Thoracic aorta (tissue), 2 donors: ENCODE measurements at places on chromosomes 2 and 18. TPM values are rescaled to one million over a fixed set of nuclear protein-coding genes. Genes with fewer than 3 reads are reported as not detected.

DNA sequence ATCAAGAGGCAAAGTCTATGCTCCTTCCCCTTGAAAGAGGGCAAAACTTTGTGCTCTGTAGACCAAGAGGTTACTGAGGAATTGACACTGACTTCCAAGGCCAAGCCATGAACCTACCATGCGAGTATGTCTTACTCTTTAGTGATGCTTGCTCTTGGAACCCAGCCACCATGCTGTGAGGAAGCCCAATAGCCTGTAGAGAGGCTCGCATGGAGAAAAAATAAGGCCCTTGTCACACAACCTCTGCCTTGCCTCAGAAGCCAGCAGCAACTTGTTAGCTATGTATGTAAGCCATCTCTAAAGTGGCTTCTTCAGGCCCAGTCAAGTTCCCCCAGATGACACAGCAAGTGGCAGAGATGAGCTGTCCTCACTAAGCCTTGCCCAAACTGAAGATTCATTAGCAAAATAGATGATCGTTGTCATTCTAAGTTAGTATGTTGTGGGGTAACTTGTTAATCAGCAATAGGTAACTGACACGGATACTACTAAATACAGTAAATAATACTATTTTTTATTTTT lies 66.1 kb upstream of the RGPD5 start:
- H3K27me3 ChIP-seq = no peaks in the 10 kb centered on the region
- no peak for DNase-seq
- no peak overlapping the region for H3K4me3 ChIP-seq

- DNase-seq = no peak
- no peaks in the 10 kb centered on the region for H3K36me3 ChIP-seq
- H3K4me1 ChIP-seq = peaks cover 11% of the 10 kb centered on the region
These were observed 41.3 kb downstream of the RHOB start for GRCh38 chr2:20488201-20488641.

- no peaks in the 10 kb centered on the region for H3K36me3 ChIP-seq
- H3K4me1 ChIP-seq = peaks cover 60% of the 10 kb centered on the region
- peak; percentile 40 for DNase-seq
- H3K4me3 ChIP-seq = peak overlapping the region; percentile 32
These were observed 3.9 kb downstream of the ANKRD44 start for GRCh38 chr2:197306696-197307040.

DNA sequence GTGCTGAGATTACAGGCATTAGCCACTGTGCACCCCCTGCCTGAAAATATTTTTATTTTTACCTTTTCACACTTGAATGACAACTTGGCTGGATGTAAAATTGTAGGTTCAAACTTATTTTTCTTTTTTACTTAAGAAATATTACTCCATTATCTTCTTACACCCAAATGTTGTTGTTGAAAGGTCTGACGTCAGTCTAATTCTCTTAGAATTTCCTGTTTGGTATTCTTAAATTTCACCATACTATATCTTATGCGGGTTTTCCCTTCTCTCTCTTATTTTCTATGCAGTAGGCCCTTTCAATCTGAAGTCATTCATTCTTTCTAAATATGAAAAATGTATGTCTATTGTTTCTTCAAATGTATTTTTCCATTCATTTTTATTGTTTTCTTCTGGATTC lies 29.1 kb upstream of the RAB11FIP5 start:
- H3K4me1 ChIP-seq = no peaks in the 10 kb centered on the region
- no peaks in the 10 kb centered on the region for H3K36me3 ChIP-seq

DNA sequence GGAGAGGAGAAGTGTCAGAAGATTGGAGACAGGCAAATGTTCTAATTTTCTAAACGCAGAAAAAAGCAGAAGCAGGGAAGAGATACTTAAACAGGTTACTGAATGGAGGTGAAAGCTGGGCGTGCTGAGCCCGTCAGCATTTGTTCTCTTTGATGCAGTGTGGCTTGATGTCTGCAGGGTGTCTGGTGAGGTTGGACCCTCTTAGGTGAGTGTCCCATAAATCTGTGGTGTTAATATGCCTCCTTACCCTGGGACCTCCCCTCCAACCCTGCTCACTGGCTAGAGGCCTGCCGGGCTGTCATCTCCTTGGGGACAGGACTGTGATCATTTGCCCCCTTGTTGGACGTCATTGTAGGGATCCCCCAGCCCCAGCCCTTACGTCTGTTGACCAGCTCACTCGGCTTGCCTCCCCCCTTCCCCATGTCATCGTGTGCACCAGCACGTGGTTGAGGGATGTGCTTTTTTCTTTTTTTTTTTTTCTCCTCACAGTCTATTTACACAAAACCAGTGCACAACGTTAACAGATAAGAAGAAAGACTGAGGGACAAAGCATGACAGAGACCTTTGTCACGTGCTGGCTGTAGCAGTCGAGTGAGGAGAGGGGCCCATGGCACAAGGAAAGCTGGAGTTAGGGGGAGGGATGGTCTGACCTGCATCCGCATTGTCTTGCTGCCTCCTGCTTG lies 56.4 kb downstream of the NCK2 start:
- H3K36me3 ChIP-seq = no peaks in the 10 kb centered on the region
- DNase-seq = no peak
- H3K4me1 ChIP-seq = peaks cover 59% of the 10 kb centered on the region
- no peaks in the 10 kb centered on the region for H3K27me3 ChIP-seq
- no peak overlapping the region for H3K27ac ChIP-seq
- no peak overlapping the region for H3K4me3 ChIP-seq

GRCh38 chr2:34025196-34025595 lies 426.1 kb upstream of the FAM98A start:
- no peak for DNase-seq
- no peaks in the 10 kb centered on the region for H3K4me1 ChIP-seq
- H3K36me3 ChIP-seq = no peaks in the 10 kb centered on the region
- no peak overlapping the region for H3K27ac ChIP-seq
- H3K4me3 ChIP-seq = no peak overlapping the region
- no peaks in the 10 kb centered on the region for H3K27me3 ChIP-seq

- DNase-seq = no peak
- H3K27ac ChIP-seq = no peak overlapping the region
- H3K4me3 ChIP-seq = no peak overlapping the region
- H3K27me3 ChIP-seq = no peaks in the 10 kb centered on the region
- H3K36me3 ChIP-seq = peaks cover 6% of the 10 kb centered on the region
These were observed 17.4 kb upstream of the TP53I3 start for GRCh38 chr2:24101992-24102391.

DNA sequence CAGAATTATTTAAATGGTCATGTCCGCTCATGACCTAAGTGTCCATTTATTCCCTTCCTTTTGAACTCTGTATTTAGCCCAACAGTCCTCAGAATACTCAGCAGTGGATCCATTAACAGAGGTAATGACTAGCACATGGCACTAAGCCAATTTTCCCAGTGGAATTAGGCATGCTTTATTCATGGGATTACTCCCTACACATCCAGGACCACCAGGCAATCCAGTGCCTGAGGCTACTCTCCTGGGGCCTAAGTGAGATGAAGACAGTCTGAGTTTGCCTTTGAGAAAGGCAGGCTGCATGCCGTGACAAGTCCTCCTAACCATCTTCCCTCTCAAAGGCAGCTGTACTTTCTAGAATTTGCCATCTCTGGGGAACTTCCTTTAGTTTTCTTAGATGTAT lies 128.6 kb downstream of the SPOPL start:
- no peaks in the 10 kb centered on the region for H3K27me3 ChIP-seq
- DNase-seq = no peak
- H3K36me3 ChIP-seq = no peaks in the 10 kb centered on the region
- no peak overlapping the region for H3K27ac ChIP-seq
- no peaks in the 10 kb centered on the region for H3K4me1 ChIP-seq

GRCh38 chr2:20326163-20326780 lies 24.4 kb downstream of the PUM2 start:
- H3K4me3 ChIP-seq = no peak overlapping the region
- no peak for DNase-seq
- H3K27ac ChIP-seq = no peak overlapping the region

DNA sequence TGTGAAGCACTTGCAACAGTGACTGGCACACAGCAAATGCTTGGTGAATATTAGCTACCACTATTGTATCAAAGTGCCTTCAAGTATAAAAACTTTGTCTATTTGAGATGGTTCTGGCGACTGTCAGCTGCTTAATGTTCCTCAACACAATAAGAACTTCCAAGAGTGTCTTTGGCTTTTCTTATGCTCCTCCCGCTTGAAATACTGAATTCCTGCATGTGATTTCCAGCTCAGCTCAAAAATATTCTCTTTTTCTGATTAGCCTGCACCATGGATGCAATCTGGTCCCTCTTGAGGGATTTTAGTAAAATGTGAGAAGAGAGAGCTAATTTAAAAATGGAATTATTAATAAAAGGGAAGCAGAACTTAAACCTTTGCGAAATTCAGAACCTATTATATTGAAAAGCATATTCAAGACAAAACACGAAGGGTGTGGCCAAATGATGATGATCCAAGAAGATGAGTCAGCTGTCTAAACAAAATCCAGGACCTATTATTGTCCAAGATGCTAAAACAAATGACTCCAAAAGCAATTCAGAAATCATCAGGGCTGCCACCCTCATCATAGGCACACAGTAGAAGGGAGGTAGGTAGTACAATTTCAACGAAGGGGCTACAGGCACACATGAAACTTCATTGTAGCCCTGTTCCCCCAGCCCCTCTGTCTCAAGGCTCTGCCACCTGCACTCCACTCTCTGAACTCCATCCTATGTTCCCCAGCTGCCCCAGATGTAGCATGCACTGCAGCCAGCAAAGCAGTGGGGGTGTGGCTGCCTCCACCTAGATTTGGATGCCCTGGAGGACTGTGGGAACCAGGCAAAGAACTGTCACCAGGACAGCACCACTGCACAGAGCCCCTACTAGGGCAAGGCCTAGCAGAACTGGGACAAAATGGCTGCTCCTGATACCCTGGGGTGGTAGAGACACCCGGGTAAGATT lies 190.1 kb downstream of the ZNF385B start:
- H3K27ac ChIP-seq = no peak overlapping the region
- H3K4me1 ChIP-seq = peaks cover under 1% of the 10 kb centered on the region
- DNase-seq = no peak
- H3K4me3 ChIP-seq = no peak overlapping the region
- H3K27me3 ChIP-seq = no peaks in the 10 kb centered on the region

DNA sequence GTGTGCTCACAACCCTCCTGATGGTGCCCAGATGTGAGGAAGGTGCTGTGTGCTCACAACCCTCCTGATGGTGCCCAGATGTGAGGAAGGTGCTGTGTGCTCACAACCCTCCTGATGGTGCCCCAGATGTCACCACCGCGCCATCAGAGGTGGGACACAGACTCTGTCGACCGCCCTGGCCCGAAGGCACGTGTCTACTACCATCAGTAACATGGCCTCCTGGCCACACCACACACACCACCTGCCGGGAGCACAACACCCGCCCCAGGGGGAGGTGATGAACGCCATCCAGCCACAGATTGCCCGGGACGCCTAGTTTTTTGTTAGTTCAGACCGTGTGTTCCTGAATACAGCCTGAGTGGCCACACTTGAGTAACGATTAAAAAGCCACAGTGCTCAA lies 24.5 kb downstream of the HDAC4 start:
- no peaks in the 10 kb centered on the region for H3K27me3 ChIP-seq
- no peak overlapping the region for H3K4me3 ChIP-seq
- H3K27ac ChIP-seq = no peak overlapping the region
- no peak for DNase-seq
- H3K36me3 ChIP-seq = no peaks in the 10 kb centered on the region

- no peak overlapping the region for H3K27ac ChIP-seq
- H3K27me3 ChIP-seq = no peaks in the 10 kb centered on the region
- no peak for DNase-seq
- H3K4me3 ChIP-seq = no peak overlapping the region
- no peaks in the 10 kb centered on the region for H3K4me1 ChIP-seq
These were observed 29.1 kb downstream of the UXS1 start for GRCh38 chr2:106165029-106165428.

DNA sequence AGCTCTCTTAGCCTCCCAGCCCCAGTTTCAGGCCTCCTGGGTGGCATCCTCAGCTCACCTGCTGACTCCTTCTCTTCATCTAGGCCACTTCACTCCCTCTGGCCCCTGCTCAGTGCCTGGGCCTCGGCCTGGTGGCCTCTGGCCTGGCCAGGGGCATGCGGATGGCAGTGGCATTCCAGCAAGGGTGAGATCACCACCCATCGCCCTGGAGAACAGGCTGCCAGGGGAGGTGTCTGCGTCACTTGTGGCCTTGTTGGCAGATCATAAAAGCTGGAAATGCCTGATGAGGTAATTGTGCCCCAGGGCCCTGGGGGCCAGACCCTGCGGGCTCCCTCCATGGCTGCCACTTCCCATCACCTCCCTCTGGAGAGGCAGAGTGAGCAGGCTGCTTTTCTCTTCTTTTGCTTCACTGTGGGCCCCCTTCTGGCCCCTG lies 72.5 kb upstream of the SMAD2 start:
- no peaks in the 10 kb centered on the region for H3K36me3 ChIP-seq
- H3K4me1 ChIP-seq = peaks cover 4% of the 10 kb centered on the region
- DNase-seq = peak; percentile 43
- peak overlapping the region; percentile 42 for H3K27ac ChIP-seq
- H3K4me3 ChIP-seq = no peak overlapping the region
- H3K27me3 ChIP-seq = no peaks in the 10 kb centered on the region

DNA sequence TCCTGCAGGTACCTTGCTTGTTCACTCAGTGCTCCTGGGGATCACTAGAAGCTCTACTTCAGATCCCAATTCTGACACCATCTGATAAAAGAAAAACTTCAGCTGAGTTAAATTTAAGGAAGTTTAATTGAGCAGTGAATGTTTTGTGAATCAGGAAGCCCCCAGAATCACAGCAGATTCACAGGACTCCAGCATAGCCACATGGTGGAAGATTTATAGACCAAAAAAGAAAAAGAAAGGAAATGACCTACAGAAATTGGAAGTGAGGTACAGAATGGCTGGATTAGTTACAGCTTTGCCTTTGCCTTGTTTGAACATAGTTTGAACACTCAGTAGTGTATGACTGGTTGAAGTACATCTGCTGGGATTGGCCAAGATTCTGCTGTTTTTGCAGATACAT lies 182.7 kb upstream of the SCN7A start:
- no peak for DNase-seq
- H3K27me3 ChIP-seq = no peaks in the 10 kb centered on the region
- H3K36me3 ChIP-seq = no peaks in the 10 kb centered on the region
- H3K4me1 ChIP-seq = no peaks in the 10 kb centered on the region
- no peak overlapping the region for H3K4me3 ChIP-seq

DNA sequence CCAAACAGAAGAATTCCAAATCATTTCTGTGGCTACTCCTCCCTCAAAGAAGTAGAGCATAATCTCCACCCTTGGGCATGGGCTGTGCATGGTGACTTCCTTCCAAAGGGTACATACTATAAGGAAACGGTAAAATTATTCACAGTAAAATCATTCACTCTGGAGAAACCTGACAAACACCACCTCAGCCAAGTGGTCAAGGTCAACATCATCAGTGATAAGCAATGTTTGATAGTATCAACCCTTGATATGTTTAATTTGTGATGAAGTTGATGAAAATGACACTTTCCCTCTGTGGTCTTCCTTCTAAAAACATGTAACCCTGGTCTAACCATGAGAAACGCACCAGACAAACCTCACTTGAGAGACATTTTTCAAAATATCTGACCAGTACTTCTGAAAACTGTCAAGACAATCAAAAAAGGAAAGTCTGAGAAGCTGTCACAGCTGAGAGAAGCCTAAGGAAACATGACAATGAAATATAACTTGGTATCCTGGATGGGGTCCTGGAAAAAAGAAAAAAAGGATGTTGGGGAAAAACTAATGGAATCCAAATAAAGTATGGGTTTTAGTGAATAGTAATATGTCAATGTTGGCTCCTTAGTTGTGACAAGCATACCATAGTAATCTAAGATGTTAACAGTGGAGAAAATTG lies 9.4 kb upstream of the TXNDC2 start:
- H3K27ac ChIP-seq = peak overlapping the region; percentile 67
- H3K27me3 ChIP-seq = no peaks in the 10 kb centered on the region
- peak overlapping the region; percentile 64 for H3K4me3 ChIP-seq
- H3K36me3 ChIP-seq = no peaks in the 10 kb centered on the region
- peaks cover 6% of the 10 kb centered on the region for H3K4me1 ChIP-seq

The CSRNP3 gene
- 1.8 TPM for total RNA-seq

The ANO7 gene
- total RNA-seq = 1.2 TPM

The PROM2 gene
- total RNA-seq = 3.5 TPM

The REG3A gene
- total RNA-seq = 2.8 TPM

The XIRP2 gene
- not detected for total RNA-seq

The RBKS gene
- 5.0 TPM for total RNA-seq

The CNTNAP5 gene
- not detected for total RNA-seq

The CHN1 gene
- total RNA-seq = 13.3 TPM
